ENCODE measurements at places on chromosomes 16 and 17.

GRCh38 chr17:34081269-34081668 lies 173.8 kb upstream of the CCL2 start:
- H3K27me3 ChIP-seq: no peaks in the 10 kb centered on the region
- no peak overlapping the region for H3K4me3 ChIP-seq
- no peaks in the 10 kb centered on the region for H3K36me3 ChIP-seq
- DNase-seq: peak; percentile 28
- no peaks in the 10 kb centered on the region for H3K4me1 ChIP-seq

DNA sequence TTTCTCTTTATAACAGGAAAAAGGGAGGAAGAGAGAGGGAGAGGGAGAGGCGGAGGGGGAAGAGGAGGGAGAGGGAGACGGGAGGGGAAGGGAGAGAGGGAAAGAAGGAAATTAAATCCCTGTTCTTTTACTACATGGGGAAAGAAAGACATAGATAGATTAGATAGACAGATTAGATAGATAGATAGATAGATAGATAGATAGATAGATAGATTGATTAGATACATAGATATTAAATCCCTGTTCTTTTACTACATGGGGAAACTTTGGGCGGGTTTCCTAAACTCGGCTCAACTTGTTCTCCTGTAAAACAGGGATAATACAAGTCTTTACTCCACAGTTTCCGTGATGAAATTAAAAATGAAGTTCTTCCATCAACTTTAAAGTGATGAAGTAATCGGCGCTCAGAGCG lies 661 bp downstream of the RFWD3 start:
- peak overlapping the region; percentile 78 for H3K4me3 ChIP-seq
- H3K4me1 ChIP-seq: peaks cover 2% of the 10 kb centered on the region
- H3K36me3 ChIP-seq: peaks cover 49% of the 10 kb centered on the region
- no peaks in the 10 kb centered on the region for H3K27me3 ChIP-seq
- DNase-seq: no peak
- H3K27ac ChIP-seq: peak overlapping the region; percentile 95

DNA sequence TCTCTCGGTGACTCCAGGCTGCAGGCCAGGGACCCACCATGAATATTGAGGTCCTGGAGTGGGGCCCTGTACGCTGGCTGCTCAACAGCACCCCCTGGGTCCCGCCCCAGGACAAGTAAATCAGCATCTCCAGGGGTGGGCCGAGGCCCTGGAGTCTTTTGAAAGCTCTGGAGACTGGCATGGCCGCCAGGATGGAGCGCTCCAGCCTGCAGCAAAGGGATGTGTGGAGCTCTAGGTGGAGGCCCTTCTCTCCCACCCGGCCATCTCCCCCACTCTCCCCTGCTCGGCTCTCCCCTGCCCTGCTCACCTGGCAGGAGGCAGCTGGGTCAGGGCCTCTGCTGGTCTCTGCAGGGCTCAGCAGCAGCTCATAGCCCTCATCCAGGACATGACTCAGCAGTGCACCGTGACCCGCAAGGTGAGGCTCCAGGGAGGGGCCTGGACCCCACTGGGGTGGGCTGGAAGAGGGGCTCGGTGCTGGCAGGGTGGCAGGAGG lies 16.6 kb downstream of the SGSH start:
- no peaks in the 10 kb centered on the region for H3K27me3 ChIP-seq
- H3K36me3 ChIP-seq: no peaks in the 10 kb centered on the region

DNA sequence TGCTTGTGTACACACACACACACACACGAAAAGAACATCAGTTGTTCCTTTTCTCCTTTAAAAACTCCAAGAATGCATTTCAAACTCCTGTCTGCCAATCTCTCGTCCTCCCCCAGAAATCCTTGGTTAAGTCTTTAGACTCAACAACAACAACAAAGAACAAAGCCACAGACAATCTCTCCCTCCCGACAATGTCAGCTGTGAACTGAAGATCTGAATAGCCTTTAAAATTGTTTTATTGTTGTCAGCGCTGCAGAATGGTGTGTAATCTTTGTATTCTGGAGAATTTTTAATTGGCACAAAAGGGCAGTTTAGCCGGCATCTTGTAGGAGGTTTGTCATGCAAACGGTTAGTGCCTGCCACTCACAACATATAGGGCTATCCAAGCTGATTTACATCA lies 219.5 kb downstream of the MSI2 start:
- H3K36me3 ChIP-seq: no peaks in the 10 kb centered on the region
- DNase-seq: no peak
- no peak overlapping the region for H3K4me3 ChIP-seq
- no peaks in the 10 kb centered on the region for H3K27me3 ChIP-seq
- H3K4me1 ChIP-seq: no peaks in the 10 kb centered on the region

- DNase-seq: no peak
- H3K27ac ChIP-seq: no peak overlapping the region
These were observed 265.7 kb upstream of the KCNJ16 start for GRCh38 chr17:69809331-69809730.

DNA sequence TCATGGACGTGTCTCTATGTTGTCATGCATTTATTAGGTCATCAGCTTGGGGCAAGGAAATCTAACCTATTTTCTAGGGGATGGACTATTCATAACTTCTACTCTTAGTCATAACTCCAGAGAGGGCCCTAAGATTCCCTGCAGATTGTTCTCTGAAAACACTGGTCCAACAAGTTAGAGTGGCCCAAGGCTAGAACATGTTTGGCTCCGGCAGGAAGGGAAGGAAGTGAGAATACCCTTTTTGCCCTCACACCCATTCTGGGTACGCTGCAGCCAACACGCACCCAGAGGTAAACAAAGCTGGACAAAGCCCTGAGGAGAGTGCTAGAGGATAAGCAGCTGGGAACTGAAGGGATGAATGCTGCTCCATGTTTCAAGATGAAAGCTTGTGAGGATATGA lies 9.9 kb downstream of the C16orf86 start:
- DNase-seq: no peak
- no peak overlapping the region for H3K4me3 ChIP-seq
- H3K4me1 ChIP-seq: no peaks in the 10 kb centered on the region
- no peak overlapping the region for H3K27ac ChIP-seq
- peaks cover 3% of the 10 kb centered on the region for H3K36me3 ChIP-seq

- no peaks in the 10 kb centered on the region for H3K27me3 ChIP-seq
- H3K4me3 ChIP-seq: peak overlapping the region; percentile 62
- no peak overlapping the region for H3K27ac ChIP-seq
- DNase-seq: no peak
These were observed 2.0 kb downstream of the CARHSP1 start for GRCh38 chr16:8866884-8867215.

GRCh38 chr17:49514071-49514721 lies 19.1 kb downstream of the NGFR start:
- H3K36me3 ChIP-seq: no peaks in the 10 kb centered on the region
- DNase-seq: peak; percentile 61

DNA sequence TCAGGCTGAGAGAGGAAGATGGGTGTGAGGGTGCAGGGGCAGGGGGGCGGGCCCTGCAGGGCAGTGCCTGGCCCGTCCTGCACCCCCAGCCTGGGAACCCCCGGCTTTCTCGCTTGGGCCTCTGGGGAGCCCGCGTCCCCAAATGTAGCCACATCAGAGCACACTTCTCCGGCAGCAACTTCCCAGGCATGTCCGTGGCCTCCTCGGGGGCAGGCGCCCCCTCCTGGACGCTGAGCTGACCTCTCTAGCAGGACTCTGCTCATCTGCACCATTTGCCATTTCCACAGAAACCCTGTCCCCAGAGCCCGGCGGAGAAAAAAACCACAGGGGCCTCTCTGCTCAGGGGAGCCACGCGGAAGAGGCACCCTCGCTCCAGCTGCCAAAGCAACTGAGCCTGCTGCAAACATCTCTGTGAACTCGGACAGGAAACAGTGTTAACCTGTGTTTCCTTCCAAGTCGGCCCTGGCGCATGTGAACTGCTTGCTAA lies 63.4 kb downstream of the KLHDC4 start:
- peak; percentile 34 for DNase-seq
- H3K27ac ChIP-seq: no peak overlapping the region
- peaks cover 46% of the 10 kb centered on the region for H3K4me1 ChIP-seq
- H3K27me3 ChIP-seq: no peaks in the 10 kb centered on the region
- no peak overlapping the region for H3K4me3 ChIP-seq

DNA sequence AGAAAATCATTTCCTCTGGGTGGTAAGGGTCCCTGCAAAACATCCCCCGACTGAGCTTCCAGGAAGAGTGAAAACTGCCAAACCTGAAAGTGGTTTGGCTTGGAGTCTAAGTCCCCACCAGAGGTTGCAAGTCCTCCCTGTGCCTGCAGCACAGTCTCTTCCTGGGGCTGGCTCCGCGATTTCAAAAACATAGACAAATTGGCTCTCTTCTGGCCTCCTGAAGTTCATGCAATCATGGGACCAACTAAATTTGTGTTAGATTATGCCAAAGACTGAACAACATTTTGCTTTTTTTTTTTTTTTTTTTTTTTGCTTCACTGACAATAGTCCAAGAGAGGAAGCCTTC lies 447.9 kb downstream of the CA10 start:
- DNase-seq: no peak
- H3K36me3 ChIP-seq: no peaks in the 10 kb centered on the region
- H3K27me3 ChIP-seq: no peaks in the 10 kb centered on the region
- H3K4me3 ChIP-seq: no peak overlapping the region
- no peaks in the 10 kb centered on the region for H3K4me1 ChIP-seq
- H3K27ac ChIP-seq: no peak overlapping the region

GRCh38 chr17:57311281-57312216 lies 55.2 kb downstream of the MSI2 start:
- DNase-seq: no peak
- no peaks in the 10 kb centered on the region for H3K27me3 ChIP-seq
- H3K36me3 ChIP-seq: peaks cover 32% of the 10 kb centered on the region
- no peaks in the 10 kb centered on the region for H3K4me1 ChIP-seq
- H3K4me3 ChIP-seq: no peak overlapping the region

GRCh38 chr16:66387817-66388332 lies 21.4 kb downstream of the CDH5 start:
- H3K4me3 ChIP-seq: no peak overlapping the region
- no peaks in the 10 kb centered on the region for H3K36me3 ChIP-seq
- no peak for DNase-seq
- H3K27ac ChIP-seq: no peak overlapping the region

DNA sequence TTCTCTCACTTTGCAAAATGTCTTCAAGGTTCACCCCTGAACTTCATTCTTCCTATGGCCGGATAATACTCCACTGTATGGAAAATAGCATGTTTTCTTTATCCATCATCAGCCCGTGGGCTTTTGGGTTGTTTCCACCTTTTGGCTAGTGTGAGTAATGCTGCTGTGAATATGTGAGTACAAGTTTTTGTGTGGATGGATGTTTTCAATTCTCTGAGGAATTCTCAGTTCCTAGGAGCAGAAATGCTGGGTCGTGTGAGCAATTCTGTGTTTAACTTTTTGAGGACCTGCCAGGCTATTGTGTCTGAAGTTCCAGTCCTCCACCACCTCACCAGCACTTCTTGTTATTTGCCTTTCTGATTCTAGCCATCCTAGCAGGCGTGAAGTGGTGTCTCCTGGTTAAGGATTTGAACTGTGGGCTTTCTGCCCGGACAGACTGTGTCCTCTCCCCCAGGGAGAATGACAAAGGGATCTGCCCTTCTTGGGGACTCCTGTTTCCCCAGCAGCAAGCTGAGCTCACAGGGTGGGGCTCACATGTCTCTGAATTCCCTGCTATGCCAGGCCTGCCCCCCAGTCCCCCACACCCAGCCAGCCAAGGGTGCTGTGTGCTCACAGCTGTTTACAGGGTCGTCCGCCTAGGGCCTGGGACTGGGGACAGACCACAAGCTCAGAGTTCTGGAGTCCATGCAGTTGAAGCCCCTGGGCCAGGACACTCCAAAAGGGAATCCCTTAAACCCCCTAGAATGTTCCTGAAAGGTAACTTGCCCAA lies 92.2 kb upstream of the CIBAR2 start:
- no peaks in the 10 kb centered on the region for H3K27me3 ChIP-seq
- no peak overlapping the region for H3K27ac ChIP-seq
- no peak for DNase-seq
- peaks cover 4% of the 10 kb centered on the region for H3K36me3 ChIP-seq
- H3K4me3 ChIP-seq: no peak overlapping the region

DNA sequence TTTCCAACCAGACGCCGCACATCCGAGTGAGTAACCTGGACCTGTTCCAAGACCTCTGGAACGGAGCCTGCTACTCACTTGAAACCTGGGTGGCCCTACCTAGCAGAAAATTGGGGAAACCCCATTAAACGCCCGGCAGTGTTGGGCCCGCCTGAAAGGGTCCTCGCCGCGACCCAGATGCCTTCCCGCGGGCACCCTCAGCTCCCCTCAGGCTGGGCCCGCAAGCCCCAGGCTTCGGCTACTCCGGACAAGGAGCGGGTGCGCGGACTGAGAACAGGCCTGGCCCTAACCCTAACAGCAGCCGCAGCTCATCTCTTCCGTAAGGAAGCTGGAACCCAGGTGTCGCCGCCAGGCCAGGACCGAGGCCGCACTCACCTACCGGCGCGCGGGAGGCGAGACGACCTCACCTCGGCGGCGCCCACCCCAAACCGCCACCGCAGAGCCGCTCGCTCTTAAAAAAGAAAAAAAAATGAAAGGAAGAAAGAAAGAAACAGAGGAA lies 344 bp downstream of the PSME3IP1 start:
- peak overlapping the region; percentile 94 for H3K4me3 ChIP-seq
- peaks cover 7% of the 10 kb centered on the region for H3K36me3 ChIP-seq
- H3K4me1 ChIP-seq: peaks cover 6% of the 10 kb centered on the region
- H3K27me3 ChIP-seq: no peaks in the 10 kb centered on the region
- peak overlapping the region; percentile 93 for H3K27ac ChIP-seq

GRCh38 chr16:24773771-24774427 lies 44.4 kb downstream of the TNRC6A start:
- no peaks in the 10 kb centered on the region for H3K4me1 ChIP-seq
- DNase-seq: peak; percentile 43
- H3K36me3 ChIP-seq: peaks cover 69% of the 10 kb centered on the region
- H3K27ac ChIP-seq: no peak overlapping the region
- H3K27me3 ChIP-seq: no peaks in the 10 kb centered on the region

- H3K27me3 ChIP-seq: peaks cover 2% of the 10 kb centered on the region
- H3K27ac ChIP-seq: no peak overlapping the region
- H3K4me1 ChIP-seq: no peaks in the 10 kb centered on the region
- no peaks in the 10 kb centered on the region for H3K36me3 ChIP-seq
These were observed 7.8 kb upstream of the ASGR2 start for GRCh38 chr17:7122381-7122780.

GRCh38 chr17:49616601-49617131 lies 41.0 kb downstream of the NXPH3 start:
- peaks cover 6% of the 10 kb centered on the region for H3K4me1 ChIP-seq
- DNase-seq: no peak
- H3K4me3 ChIP-seq: no peak overlapping the region
- H3K36me3 ChIP-seq: peaks cover 77% of the 10 kb centered on the region
- H3K27me3 ChIP-seq: no peaks in the 10 kb centered on the region

DNA sequence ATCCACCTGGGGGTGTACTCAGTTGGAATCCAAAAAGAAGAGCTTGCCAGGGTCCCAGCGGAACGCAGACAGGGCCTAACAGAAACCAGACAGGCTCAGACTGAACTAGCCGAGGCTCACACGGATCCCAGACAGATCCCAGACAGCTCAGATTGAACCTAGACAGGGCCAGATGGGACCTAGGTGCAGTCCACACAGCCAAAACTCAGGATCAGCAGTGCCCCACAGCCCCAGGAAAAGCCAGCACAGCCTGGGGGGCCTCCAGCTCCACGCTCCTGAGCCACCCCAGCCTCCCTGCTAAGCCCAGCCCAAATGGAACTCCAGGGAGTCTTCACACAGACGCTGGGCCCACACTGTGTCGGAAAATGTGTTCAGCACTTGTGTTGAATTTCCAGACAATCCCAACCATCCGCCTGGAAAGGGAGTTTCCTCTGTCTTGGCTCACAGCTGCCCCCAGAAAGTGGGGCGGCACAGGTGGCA lies 7.5 kb downstream of the STX1B start:
- no peak for DNase-seq
- H3K4me1 ChIP-seq: peaks cover 31% of the 10 kb centered on the region
- no peaks in the 10 kb centered on the region for H3K36me3 ChIP-seq
- no peak overlapping the region for H3K27ac ChIP-seq
- H3K27me3 ChIP-seq: no peaks in the 10 kb centered on the region

GRCh38 chr16:89383095-89384003 lies 107.0 kb downstream of the ANKRD11 start:
- DNase-seq: peak; percentile 71
- no peaks in the 10 kb centered on the region for H3K27me3 ChIP-seq
- peaks cover 26% of the 10 kb centered on the region for H3K4me1 ChIP-seq
- peak overlapping the region; percentile 4 for H3K4me3 ChIP-seq
